Articular chondrocyte of knee joint (primary cell): ENCODE measurements at places on chromosomes 6 and 20. TPM values are rescaled to one million over a fixed set of nuclear protein-coding genes. Genes with fewer than 3 reads are reported as not detected.

Gene RHAG
- total RNA-seq, result not detected in 2 replicates

Gene TCF21
- total RNA-seq, result not detected in 2 replicates

Gene BANF2
- not detected in 2 replicates for total RNA-seq

Gene WFDC10B
- total RNA-seq, result not detected in 2 replicates

Gene LST1
- total RNA-seq, result not detected in 2 replicates

Gene PRKN
- total RNA-seq, result 4.3 and 6.5 TPM in 2 replicates

Gene RBM24
- 0.39 and 1.3 TPM in 2 replicates for total RNA-seq

Gene EEF1A2
- 0.13 TPM in 1 of 2 replicates, not detected in the other for total RNA-seq

Gene NSFL1C
- 36.2 TPM in 2 replicates for total RNA-seq

Gene CYP39A1
- 3.0 and 8.4 TPM in 2 replicates for total RNA-seq

Gene TTBK1
- total RNA-seq, result under 0.01 TPM in 2 replicates
